ENCODE measurements at places on chromosomes 12 and 14.

GRCh38 chr12:68031881-68032739 lies 42.9 kb downstream of the IFNG-AS1 start:
- DNase-seq, result peak; percentile 16

GRCh38 chr12:66163289-66163688 lies 6.5 kb downstream of the TMBIM4 start:
- no peak for DNase-seq

DNA sequence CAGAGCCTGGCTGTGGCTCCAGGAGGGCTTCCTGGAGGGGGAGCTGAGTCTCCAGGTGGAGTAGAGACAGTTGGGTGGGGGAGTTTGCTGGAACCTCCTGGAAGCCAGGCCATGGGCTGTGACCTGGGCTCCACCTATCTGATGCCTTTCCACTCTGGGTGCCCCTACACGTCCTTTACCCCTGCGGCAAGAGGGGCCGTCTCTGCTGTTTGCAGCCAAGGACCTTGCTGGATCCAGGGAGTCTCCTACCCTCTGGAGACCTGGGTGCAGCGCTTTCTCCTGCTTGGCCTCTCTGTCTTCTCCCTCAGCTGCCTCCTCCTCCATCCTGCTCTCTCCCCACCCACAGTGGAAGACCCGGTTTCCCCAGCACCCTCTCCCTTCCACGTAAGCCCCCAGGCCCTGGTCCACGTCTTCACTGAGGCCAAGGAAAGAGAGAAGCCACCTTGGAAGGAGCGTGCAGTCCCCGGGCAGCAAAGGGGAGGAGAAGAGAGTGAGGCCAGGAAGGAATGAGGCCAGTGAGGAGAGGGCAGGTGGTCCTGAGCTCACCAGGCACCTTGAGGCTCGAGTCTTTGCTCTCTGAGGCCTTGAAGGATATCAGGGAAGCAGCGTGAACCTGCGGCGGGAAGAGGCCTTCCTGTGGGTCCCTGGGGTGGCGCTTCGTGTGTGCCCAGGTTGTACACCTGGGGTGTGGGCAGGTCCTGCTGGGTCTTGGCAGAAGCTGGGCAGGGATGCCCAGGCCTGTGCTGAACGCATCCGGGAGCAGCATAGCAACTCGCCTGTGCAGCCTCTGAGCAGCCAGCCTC lies 294.3 kb upstream of the RTL1 start:
- no peak for DNase-seq

GRCh38 chr12:4116251-4117111 lies 157.1 kb upstream of the CCND2 start:
- DNase-seq, result peak; percentile 57

DNA sequence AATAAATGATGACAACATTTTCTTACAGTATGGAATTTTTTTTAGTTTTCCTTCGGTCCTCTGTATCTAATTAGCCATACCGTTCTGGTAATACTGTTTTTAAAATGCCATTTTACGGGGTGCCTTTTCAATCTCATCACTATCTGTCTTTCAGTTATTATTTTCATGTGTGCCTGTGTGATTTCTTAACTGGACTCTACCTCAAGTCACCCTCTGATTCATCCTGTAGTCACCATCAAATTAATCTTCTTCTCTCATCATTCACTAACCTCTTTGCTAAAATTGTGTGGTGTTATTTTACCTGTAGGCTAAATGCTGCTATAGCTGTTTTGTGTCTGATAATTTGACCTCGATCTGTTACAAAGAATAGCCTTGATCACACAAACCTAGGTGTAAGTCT lies 16.0 kb upstream of the CCT2 start:
- DNase-seq, result peak; percentile 45

DNA sequence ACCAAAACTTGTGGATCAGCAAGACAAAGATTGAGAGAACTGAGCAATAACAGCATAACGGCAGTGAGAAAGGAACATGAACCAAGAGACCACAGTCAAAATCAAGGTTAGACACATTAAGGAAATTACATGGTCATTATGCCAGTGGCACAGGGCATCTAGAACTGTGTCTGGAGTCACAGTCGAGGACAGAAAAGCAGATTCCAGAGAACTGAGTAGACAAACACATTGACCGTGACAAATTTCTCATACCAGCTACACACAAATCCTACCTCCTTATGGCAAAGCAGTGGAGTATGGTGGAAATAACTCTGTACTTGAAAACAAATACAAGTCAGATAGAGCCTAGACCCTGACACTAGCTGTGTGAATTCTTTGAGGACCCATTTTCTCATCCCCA lies 367.3 kb downstream of the DUSP6 start:
- no peak for DNase-seq

DNA sequence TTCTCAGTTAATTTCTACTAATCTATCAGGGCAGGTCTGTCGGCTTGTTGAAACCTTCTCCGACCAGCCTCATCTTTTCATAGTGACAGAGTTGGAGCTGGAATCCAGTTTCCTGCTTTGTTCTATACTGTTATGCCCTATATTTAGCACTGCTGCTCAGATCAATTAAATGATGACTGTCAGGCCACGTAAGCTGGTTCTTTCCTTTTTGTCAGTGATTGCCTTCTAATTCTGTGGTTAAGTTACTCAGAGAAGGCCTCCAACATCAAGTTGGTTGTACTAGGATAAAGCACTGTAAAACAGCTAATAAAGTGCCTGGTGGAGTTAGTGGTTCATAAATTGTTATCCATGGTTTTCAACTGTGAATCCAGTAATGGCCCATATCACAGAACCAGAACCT lies 22.6 kb downstream of the DERA start:
- no peak for DNase-seq

DNA sequence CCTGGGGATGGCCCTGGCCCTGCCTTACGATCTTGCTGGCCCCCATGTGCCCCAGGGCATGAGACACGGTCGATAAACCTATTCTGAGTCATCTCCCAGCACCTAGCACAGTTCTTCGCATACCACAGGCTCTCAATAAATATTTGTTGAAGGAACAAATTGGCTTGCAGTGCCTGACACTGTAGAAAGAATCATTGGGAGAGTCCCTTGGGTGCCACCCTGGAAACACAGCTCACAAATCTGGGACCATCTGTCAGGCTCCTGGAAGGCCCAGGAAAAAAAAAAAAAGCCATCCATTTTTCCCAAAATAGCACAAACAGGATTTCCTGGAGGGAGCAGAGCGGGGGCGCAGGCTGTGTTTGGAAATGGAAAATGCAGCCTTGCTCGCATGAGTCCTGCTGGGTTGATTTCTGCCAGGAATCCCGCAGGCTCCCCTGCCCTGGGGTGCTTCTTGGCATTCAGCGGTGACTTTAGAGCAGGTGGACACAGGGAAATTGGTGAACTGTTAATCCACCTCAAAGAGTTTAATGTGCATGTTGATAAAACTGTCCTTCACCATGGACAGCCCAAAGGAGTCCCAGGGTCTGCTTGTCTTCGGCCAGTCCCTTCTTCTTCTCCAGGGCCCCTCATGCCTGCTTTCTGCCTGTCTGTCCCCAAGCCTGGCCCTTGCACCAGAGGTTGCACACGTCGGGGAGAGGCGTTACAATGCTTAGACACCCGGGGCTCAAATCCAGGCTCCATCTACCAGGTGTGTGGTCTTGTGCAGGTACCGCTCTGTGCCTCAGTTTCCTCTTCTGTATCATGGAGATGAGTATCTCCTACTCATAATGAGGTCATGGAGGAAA lies 106.1 kb upstream of the RFLNA start:
- DNase-seq, result peak; percentile 68

DNA sequence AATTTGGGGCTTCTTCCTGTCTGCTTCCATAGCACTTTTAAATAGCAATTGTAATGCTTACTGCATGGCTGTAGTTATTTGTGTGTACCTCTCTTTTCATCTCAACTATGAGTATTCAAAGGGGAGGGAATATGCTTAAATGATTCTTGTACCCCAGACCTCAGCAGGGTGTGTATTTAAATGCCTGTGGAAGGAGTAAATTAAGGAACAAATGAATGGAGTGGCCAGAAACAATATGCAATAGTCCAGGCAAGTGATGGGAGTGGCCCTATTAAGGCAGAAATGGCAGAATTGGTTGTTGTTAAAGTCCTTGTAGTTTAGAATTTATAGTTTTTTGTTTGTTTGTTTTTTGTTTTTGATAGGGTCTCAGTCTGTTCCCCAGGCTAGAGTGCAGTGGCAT lies 1.5 kb downstream of the RAD51B start:
- DNase-seq, result no peak

DNA sequence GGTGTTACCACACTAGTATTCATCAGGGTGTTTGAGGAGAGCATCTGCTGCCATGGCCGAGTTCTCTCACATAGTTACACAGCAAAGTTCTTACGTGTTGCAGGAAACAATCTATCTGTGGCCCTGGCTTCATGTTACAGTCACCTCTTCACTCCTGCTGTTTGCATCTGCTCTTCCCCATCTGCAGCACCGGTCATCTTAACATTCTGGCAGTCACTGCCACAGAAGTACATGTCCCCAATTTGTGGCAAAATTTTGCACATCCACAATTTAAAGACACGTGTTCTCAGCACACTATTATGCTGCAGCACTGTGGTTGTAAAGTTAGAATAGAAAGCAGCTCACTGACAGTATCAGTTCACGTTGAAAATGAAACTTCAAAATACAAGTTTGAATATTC lies 23.2 kb downstream of the MAPK1IP1L start:
- no peak for DNase-seq

- no peak for DNase-seq
These were observed 7.5 kb downstream of the UTP20 start for GRCh38 chr12:101287357-101287756.

DNA sequence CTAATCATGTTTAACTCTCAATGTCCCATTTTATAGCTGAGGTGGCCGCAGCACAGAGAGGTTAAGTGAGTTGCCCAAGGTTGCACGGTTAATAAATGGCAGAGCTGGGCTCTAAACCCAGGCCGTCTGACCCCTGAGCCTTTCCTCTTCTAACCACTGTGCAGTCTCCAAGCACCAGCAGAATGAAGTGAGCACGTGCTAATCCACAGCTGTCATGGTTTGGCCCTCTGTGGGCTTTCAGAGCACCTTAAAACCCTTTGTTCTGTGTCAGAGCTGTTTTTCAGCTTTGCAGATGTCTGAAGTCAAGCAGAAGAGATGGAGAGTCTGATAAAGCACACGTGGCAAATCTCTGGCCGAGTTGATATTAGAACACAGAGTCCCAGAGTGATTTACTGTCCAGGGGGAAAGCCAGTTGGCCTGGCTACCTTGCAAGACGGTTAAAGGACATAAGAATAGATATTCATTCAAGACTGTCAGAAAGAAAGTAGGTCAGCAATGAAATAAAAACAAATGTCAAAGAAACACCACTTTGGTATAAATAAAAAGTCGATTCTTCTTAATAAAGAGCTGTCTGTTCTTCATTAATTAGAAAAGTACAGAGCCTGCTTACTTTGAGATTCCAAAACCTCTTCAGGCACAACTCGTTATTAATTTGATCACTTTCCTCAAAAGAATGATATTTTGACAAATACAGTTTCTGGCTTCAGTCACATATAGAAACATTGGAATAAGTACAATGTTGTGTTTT lies 107.3 kb downstream of the CRADD start:
- peak; percentile 79 for DNase-seq

- no peak for DNase-seq
These were observed 514.3 kb upstream of the SEL1L start for GRCh38 chr14:82047777-82048470.

DNA sequence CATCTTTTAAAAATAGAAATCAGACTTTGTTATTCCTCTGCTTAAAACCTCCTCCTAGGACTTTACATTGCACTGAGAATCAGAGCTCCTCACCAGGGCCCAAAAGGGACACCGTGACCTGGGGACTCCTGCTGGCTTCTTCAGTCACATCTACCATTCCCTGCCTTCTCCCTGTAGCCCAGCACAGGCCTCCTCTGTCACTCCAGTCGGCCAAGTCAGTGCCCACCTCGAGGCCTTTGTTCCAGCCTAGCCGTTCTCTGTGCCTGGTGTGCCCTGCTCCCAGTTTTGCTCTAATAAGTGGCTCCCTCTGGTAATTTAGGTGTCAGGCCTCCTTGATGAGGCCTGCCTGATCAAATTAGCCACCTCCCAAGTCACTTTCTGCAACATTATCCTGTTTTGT lies 27.4 kb downstream of the CRADD start:
- no peak for DNase-seq

GRCh38 chr14:103542605-103543088 lies 13.7 kb downstream of the TRMT61A start:
- no peak for DNase-seq

DNA sequence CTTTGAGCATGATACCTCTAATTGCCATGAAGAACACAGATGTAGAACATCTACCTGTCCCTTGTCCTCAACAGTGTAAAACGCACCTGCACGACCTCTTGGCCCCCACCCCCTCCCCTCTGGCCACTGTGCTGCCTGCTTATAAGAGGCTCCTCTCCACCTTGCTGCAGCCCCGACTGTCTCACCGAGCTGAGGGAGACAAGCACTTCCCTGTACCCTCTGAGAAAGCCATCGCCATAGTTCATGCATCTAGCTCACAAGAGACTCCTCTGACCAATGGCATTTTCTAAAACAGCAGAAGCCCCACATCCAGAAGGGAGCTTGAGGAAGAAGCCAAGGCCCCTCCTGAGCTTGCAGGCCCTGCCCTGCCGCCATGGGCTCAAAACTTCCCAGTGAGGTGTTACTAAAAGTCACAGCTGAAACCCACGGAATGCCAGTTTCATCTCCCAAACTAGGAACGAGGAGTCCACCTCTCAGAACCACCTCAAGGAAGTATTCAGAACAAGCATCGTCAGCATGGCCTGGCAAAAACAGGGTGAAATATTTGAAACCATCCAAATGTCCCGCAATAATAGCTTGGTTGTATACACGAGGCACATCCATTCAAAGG lies 21.5 kb upstream of the ANO2 start:
- DNase-seq, result no peak

GRCh38 chr14:23604675-23605170 lies 26.1 kb upstream of the JPH4 start:
- DNase-seq, result no peak

GRCh38 chr14:29842228-29842627 lies 85.4 kb downstream of the PRKD1 start:
- no peak for DNase-seq

Data from ACHN (cell line).